ENCODE measurements at places on chromosomes 16 and 17.

DNA sequence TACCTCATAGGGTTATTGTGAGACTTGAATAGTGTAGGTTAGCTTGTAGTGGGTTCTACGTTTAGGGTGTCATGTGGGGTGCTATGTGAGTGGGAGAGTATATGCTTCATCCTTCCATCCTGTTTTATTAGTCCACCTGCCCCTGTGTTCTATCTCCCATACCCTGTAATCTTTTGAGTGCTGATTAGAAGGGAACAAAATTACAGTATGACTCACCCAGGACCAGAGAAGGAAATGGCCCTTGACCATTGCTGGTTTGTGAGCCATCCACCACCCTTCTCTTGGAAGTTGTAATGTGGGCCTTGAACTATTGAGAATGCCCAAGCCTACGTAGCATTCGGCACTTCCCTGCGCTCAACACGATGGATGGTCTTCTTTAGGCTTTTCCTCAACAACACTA, 17.1 kb downstream of the SAP30BP start:
- no peak for DNase-seq

DNA sequence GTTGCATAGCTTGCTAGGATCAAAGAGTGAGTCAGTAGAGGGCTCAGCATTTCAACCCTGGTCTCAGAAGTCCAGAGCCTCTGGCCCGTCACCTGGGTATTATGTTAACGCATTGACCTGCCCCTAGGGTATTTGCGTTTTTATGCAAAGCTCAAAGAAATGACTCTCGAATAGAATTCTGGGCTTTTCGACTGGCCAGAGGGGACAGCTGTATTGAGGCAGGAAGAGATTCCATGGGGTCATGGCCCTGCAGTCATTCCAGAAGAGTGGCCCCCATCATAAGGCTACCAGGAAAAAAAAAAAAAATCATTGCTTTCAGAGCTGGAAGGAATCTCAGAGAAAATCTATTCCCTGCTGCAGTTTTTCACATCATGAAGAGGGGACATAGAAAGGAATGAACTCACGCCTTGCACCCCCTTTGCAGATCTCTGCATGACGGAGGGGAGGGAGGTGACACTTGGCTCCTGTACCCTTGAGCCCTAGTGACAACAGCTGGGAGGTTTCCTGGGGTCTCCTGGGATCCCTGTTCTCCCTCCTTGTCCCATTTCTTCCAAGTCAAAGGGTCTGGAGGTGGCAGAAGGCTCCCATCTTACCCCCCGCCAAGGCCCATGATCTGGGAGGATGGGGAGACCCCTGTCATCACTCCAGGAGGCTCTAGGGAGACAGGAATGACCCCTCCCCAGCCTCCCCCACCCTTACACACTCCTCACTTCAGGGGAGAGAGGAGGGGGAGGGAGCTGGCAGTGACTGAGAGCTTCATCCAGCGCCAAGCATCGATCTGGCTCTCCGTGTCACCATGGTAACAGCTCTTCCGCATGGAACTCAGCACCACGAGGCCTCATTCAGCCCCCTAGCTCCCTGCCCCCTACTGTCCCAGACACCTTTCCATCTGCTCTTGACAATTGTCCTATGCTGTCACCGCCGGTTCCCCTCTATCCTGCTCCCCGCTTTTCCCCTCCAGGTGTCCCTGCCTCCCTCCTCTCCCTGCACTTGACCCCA, 35.8 kb downstream of the GP2 start:
- DNase-seq: no peak

GRCh38 chr17:56114469-56114868, 38.8 kb upstream of the ANKFN1 start:
- DNase-seq: no peak

- DNase-seq: no peak
Measured at GRCh38 chr16:1306334-1306733, 3.1 kb upstream of the UBE2I start.

GRCh38 chr17:74805591-74805991, 29.4 kb upstream of the NAT9 start:
- DNase-seq: no peak
